ENCODE measurements at places on chromosomes 2 and 18.

DNA sequence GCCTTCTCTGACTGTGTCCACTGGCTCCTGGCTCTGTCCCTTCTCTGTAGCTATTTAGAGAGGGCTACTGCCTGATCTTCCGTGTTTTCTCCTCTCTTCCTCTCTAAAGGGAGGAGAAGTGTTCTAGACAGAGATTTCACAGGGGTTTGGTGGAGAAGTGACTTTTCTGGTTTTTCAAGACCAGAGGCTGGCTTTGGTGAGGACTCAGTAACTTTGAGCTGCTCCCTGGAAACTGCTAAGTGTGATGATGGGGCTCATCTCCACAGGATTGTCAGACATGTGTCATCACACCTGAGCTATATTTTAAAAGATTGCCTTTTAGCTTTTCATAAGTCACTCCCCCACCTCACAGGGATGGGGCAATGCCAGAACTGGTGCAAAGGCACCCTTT, 6.2 kb downstream of the MAL start:
- no peak for DNase-seq

GRCh38 chr2:117921520-117921919, 92.3 kb downstream of the CCDC93 start:
- DNase-seq: no peak

DNA sequence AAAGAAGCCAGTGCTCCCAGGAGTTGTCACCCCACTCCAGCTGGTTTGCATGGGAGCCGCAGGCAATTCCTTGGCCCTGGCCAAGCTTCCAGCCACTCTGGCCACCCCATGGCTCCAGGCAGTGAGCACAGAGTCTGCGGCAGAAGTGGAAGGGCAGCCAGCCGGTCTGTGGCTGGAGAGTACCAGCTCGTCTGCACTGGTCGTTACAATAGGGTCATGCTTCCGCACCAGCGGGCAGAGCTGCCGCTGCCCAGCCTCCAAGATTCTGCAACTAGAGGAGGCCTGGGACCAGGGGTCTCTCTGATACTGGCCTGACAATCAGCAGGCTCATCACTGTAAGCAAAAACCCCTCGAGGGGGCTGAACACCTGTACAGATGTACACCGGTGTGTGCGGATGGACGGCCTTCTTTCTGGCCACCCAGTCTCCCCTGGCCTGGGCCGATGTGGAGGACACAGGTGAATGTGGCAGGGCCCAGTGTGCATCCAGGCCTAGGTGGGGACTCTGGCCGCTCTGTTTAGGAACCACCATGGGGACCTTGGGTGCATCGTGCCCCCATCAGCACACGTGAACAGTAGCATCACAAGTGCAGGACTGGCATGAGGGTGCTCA, 51.9 kb upstream of the ODC1 start:
- no peak for DNase-seq

DNA sequence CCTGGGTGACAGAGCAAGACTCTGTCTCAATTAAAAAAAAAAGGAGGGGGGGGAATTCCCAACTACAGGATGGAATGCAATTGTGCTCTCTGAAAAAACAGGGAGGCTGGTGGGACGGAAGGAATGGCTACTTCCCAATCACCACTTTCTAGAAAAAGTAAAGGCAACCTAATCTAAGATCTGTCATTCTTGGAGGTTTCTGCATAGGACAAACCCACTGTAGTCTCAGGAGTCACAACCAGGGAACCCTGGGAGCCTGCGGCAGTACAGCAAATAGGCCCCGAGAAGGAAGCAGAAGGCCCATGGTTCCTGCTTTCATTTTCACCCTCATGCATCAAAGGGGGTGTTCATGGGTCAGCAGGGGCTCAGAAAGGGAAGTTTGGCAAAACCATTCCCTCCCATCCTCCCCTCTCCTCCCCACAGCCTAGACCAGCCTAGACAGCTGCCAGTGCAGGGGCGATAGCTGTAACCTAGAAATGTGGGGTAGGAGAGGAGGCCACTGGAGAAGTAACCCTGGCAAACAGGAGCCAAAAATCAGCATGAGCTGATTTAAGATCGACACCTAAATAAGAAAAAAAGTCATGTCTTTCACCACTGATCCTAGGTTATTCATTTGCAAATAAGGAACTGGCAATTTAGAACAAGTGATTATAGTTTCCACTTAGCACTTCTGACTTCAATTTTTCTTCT, 48.0 kb downstream of the TRABD2A start:
- DNase-seq: no peak

DNA sequence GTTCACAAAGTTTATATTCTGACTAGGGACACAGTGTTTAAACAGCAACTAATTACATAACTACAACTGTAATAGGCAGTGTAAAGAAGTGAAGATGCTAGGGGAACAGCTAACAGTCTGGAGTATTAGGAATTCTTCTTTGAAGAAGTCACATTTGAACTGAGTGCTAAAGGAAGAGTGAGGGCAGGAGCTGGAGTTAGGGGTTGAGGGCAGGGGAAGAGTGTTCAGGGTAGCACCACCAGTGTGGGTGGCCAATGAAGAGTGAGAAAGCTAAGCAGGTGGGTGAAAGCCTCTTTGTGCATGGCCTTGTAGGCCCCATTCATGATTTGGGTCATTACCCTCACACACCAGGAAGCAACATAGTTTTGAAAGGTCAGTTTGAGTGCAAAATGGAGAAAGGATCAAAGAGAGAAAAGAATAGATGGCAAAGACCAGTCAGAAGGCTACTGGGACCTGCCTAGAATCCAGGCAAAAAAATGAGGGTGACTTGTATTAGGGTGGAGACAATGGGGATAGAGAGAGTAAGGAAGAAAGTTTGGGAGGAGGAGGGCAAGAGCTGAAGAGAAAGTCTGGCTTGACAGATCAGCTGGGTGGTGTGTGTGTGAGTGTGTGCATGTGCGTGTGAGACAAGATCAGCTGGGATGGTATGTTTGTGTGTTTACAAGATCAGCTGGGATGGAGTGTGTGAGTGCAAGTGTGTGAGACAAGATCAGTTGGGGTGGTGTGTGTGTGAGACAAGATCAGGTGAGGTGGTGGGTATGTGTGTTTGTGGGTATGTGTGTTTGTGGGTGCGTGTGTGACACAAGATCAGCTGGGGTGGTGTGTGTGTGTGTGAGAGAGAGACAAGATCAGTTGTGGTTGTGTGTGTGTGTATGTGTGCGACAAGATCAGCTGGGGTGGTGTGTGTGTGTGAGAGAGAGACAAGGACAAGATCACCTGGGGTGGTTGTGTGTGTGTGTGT, 43.6 kb upstream of the AGPS start:
- DNase-seq: peak; percentile 36

DNA sequence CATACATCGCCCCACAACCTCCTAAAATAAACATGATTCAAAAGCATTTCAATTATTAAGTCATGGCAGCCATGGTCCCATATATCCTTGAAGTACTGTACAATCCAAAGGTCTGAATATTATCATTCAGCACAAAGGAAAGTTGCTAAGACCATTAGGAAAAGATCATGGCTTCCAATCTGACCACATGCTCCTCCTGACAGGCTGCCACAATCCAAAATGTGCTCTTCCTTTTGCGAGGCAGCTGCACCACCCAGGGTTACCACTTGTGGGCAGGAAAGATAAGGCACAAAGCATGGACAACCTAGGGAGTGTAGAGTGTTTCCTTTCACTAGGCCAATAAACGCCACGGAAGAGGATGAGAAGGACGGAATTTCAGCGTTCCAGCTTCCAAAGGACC, 5.4 kb downstream of the BOLA3 start:
- peak; percentile 86 for DNase-seq

DNA sequence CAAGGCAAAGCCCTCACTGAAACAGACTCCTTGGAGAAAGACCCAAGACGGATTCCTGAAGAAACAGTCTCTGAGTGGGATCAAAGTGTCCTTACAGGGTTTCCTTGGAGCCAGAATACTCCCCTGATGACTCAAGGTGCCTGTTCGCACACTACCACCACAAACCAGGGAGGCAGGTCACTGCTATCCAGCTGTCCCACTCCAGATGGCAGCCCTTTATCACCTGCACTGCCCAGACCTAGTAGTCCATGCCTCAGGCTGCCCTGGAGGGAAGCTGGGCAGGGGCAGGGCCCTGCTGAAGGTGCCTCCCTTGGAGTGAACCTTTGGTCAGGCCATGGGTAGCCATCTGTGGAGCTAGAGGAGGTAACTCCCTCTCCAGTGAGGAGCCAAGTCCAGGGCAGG, 34.1 kb downstream of the TRABD2A start:
- DNase-seq: no peak

GRCh38 chr18:45373286-45373880, 241.9 kb upstream of the SLC14A2 start:
- no peak for DNase-seq

- DNase-seq: no peak
These were observed 54.7 kb upstream of the RIOK3 start for GRCh38 chr18:23398401-23398800.

DNA sequence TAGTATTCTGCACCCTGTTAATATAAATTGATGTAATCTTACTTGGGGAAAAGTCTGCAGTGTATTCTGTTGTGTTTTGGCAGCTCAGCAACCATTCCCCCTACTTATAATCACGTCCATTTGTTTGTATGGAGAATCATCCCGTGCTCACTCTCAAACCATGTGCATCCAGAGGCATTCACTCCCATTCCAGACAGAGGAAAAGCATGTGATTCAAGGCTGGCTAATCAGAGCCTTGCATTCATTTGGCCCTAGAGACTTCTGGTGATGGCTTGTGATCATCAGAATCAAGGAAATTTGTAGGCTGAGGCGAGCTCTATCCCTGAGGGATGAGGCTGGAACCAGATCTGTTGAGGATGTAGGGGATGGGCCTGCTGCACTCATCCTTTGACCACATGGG, 5.1 kb upstream of the WIPF1 start:
- DNase-seq: peak; percentile 94

- no peak for DNase-seq
These were observed 4.5 kb downstream of the BOK start for GRCh38 chr2:241563031-241563507.

All from SK-MEL-5 (cell line).